ENCODE measurements at places on chromosomes 6 and 20. TPM values are rescaled to one million over a fixed set of nuclear protein-coding genes. Genes with fewer than 3 reads are reported as not detected.

The EPPIN gene
- not detected for polyA plus RNA-seq

The FAM162B gene
- polyA plus RNA-seq = 0.62 TPM

The TXNDC5 gene
- 50.2 TPM for polyA plus RNA-seq

The TAAR2 gene
- not detected for polyA plus RNA-seq

The PAK5 gene
- polyA plus RNA-seq = 0.02 TPM

The MAP7 gene
- polyA plus RNA-seq = 8.1 TPM

The HDGFL1 gene
- not detected for polyA plus RNA-seq

The PBOV1 gene
- polyA plus RNA-seq = not detected

The TFAP2D gene
- not detected for polyA plus RNA-seq

The ARFGEF3 gene
- polyA plus RNA-seq = 0.06 TPM

The TSHZ2 gene
- polyA plus RNA-seq = 7.9 TPM

The HSPA12B gene
- 0.76 TPM for polyA plus RNA-seq

The HLA-DRB1 gene
- 26.0 TPM for polyA plus RNA-seq

The NTSR1 gene
- not detected for polyA plus RNA-seq

The TNF gene
- not detected for polyA plus RNA-seq

The THBD gene
- polyA plus RNA-seq = 2.9 TPM

The FRS3 gene
- 1.4 TPM for polyA plus RNA-seq
